ENCODE measurements at places on chromosomes 7 and 10. TPM values are rescaled to one million over a fixed set of nuclear protein-coding genes. Genes with fewer than 3 reads are reported as not detected.

Gene TMEM140
- 21.2 TPM for total RNA-seq

DNA sequence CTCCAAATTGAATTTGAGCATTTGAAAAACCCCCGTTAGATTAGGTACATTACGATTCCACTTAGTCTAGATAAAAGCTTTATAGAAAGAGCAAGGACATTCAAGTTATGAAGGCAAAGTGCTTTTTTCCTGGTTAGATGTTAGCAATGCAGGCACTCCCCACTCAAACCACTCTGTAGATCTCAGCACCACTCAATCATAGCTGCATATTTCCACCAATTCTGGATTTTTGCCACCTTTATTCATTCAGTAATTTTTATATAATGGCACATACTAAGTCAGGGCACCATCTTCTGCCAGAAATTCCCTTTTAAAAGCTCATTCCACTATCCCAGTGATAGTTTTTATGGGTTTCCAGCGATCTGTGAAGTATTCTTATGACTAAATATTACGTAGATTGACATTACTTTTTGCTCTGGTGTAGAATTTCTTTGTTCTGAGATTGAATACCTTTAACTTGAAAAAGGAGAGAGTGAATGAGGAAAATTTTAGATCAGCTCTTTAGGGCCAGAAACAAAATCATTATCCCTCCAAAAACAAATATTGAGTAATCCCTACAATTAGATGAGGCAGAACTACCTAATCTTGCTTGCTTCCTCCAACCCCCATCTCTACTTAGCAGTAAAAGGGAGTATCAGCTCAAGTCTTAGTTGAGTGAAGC, 51.6 kb downstream of the RNLS start:
- no peak for DNase-seq

Gene SORCS1
- total RNA-seq: not detected

Gene FFAR4
- total RNA-seq: not detected

Gene SOSTDC1
- not detected for total RNA-seq

- DNase-seq: no peak
These were observed 11.5 kb upstream of the YAE1 start for GRCh38 chr7:39554583-39555165.

GRCh38 chr7:111839261-111839660, 277.0 kb upstream of the IMMP2L start:
- DNase-seq: no peak

DNA sequence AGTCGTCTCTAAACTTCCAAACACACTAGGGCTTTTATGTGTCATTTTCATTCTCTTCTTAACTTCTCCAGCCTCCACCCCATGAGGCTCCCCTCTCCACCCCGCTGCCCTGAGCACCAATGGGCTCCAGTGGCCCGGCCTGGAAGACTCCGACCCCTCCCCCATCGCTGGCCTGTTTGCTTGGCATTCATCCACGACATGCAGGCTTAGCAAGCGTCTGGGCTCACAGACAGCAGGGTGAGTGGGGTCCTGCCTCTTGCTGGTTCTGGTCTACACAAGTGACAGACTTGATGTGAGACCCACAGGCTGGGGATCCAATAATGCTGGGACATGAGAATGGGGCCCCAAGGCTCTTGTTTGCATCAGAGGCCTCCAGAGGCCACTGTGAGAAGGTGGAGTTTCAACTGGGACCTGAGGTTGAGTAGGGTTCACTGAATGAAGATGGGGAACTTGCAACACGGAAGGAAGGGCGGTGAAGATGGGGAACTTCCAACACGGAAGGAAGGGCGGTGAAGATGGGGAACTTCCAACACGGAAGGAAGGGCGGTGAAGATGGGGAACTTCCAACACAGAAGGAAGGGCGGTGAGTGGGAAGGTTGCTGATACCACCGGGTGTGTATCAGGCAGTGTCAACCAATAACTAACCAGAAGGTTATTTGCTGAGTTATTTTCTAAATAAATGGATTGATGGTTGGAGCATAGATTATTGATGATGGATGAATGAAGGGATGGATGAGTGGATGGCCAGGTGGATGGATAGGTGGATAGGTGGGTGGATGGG, 14.0 kb downstream of the KNDC1 start:
- DNase-seq: no peak

GRCh38 chr7:106466867-106467266, 182.1 kb upstream of the NAMPT start:
- DNase-seq: no peak

DNA sequence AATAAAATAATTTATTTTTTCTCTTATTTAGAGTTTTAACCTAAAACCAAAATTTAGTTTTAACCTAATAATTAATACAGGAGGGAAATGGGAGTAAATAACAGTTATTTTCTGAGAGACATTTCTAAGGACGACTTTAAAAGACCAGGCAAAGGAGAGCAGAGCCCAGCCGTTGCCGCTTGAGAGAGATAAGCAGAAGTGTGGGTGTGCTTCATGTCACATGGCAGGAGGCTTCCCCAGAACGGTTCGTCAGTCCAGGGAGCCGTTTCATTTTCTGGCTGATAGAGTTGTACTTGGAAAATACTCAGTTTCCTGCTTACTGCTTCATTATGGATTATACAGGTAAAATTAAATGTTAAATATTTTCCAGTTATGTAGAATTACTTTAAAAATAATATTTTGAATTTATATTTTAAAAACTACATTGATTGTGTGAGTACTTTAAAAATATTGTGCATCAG, 61.4 kb downstream of the ST7 start:
- DNase-seq: no peak

Gene SPDYE2
- not detected for total RNA-seq

GRCh38 chr7:1733206-1733907, 63.3 kb downstream of the ELFN1 start:
- DNase-seq: no peak

Gene ASB10
- not detected for total RNA-seq

DNA sequence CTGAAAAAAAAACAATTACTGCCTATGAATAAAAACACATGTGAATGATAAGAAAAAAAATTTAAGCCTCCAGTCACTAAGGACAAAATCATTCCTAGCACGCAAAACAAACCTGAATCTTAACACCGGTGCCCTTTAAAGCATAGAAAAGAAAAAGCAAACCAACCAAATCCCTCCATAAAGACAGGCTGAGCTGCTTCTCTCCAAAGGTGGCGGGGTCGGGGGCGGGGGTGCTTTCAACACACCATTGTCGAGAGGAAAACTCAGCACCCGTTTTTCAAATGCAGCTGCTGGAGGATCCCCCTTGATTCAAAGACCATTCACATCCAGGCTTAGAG, 1.4 kb downstream of the ST8SIA6 start:
- DNase-seq: no peak

GRCh38 chr7:79453558-79454360, at the start of gene MAGI2:
MAGI2 (minus strand) TSS chr7:79453667; CDS start chr7:79453320, 347 bp downstream.
- DNase-seq: peak; percentile 72

DNA sequence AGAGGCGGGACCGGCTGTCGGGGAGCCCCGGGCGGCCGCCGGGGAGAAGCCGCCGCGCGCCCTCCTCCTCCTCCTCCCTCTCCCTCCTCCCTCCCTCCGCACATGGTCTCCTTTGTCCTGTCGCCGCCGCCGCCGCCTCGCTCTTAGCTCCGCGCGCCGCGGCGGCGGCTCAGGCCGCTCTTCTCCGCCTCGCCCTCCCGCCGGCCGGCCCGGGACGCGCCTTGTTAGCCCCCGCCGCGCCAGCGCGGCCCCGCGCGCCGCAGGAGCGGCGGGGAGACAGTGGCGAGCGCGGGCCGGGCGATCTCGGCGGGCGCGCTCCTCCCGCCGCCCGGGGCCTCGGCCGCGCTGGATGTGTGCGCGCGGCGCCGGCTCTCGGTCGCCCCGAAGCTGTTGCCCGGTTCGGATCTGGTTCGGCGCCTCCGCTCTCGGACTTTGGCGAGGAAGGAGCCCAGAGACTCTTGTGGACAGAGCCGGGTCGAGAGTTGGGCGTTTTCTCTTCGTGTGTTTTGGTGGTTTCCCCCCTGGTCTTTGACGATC, 437.4 kb upstream of the GALNT17 start:
- peak; percentile 48 for DNase-seq

GRCh38 chr10:70596110-70596798, 6.3 kb downstream of the PRF1 start:
- no peak for DNase-seq

All from M059J (cell line).